M059J (cell line): ENCODE measurements at places on chromosomes 6 and 20. TPM values are rescaled to one million over a fixed set of nuclear protein-coding genes. Genes with fewer than 3 reads are reported as not detected.

DNA sequence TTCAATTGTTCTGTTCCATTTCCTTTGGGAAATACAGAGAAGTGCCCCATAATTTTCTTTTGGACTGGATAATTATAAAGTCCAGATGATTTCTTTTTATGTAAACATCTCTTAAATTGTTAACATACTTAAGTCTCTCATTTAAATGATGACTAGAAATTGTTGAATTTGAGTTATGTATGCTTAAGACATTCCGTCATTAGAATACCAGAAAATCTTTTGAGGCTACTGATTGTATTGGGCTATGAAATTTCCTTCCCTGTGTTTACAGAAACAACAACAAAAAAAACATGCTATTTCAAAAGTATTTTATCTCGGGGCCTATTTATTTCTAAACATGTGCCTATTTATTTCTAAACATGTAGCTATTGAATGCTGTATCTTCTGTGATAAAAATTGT lies 125.4 kb downstream of the SH3BGRL2 start:
- no peak for DNase-seq

- DNase-seq, result no peak
Observed at GRCh38 chr20:378961-379336, 1.6 kb upstream of the TRIB3 start.

Gene XPO5
- 28.9 and 42.2 TPM in 2 replicates for total RNA-seq

GRCh38 chr6:112979830-112980229 lies 632.7 kb downstream of the RFPL4B start:
- DNase-seq, result peak; percentile 94

DNA sequence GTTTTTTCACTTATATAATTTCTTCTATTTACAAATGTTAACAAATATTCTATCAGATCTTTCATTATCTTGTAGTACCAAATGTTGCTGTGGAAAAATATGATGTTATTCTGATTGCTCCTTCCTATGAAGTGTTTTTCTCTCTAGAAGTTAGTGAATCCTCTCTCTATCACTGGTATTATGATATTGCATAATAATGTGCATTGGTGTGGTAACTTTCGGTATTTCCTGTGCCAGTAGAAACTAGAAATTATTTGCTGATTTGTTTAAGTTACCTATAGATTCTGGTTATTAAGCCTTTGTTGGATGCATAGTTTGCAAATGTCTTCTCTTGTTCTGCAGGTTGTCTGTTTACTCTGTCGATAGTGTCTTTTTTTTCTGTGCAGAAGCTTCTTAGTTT lies 342.5 kb downstream of the CENPW start:
- no peak for DNase-seq

GRCh38 chr6:13074415-13075140 lies 253.8 kb downstream of the TBC1D7 start:
- no peak for DNase-seq

GRCh38 chr6:10692965-10693538 lies 1.4 kb downstream of the C6orf52 start:
- DNase-seq, result no peak

- peak; percentile 87 for DNase-seq
Observed at GRCh38 chr6:44925100-44925739, 402.9 kb upstream of the RUNX2 start.

GRCh38 chr20:62066983-62067433 lies 1.3 kb upstream of the TAF4 start:
- DNase-seq, result no peak

- peak; percentile 30 for DNase-seq
Observed at GRCh38 chr6:157060440-157060952, 262.8 kb downstream of the TMEM242 start.

- peak; percentile 9 for DNase-seq
Observed at GRCh38 chr6:50062051-50062450, 12.3 kb upstream of the DEFB112 start.

Gene UBD
- 0.17 TPM in 1 of 2 replicates, not detected in the other for total RNA-seq

DNA sequence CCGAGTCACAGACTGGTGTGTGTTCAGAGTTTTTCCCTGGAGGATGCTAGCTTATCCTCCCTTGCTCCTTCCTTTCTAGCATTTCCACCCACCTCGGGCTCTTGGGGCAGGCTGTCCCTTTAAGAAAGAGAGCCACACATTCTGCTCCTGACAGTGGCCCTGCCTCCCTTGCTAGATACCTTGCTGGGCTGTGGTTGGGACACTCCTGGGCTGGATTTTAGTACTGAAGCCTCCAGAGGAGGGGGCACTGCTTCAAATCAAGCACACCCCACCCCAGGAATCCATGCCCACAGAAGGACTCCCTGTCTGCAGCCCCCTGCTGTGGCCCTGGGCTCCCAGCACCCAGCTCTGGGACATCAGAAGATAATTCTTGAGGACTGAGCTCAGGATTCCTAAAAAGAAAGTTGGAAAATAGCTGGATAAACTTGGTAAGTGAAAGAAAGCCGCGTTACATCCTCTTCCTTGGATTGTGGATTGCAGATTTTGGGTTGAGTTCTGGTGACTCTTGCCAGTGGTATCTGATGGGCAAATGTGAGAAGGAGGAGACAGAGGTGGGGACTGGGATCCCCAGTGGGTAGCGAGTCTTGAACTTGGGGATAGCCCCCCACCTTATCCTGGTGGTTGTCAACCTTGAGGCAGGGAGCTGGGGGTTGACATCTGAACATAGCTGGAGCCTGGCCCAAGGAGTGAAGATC lies 29.0 kb downstream of the DAAM2 start:
- DNase-seq, result no peak

GRCh38 chr6:122063076-122063475 lies 336.4 kb upstream of the HSF2 start:
- no peak for DNase-seq

GRCh38 chr6:18166312-18167036 lies 11.3 kb downstream of the KDM1B start:
- DNase-seq, result no peak

GRCh38 chr6:81697559-81697958 lies 54.9 kb downstream of the TENT5A start:
- peak; percentile 92 for DNase-seq

Gene SYCP2L
- total RNA-seq, result not detected in 2 replicates

- no peak for DNase-seq
Observed at GRCh38 chr6:46792635-46793034, 554 bp upstream of the MEP1A start.

Gene BHLHE23
- not detected in 2 replicates for total RNA-seq

- peak; percentile 76 for DNase-seq
Observed at GRCh38 chr6:28353981-28354676, 4.4 kb downstream of the ZKSCAN3 start.

GRCh38 chr6:169224185-169224695 lies 29.4 kb downstream of the THBS2 start:
- DNase-seq, result peak; percentile 57

Gene FAM209B
- not detected in 2 replicates for total RNA-seq

Gene IPCEF1
- 0.32 and 1.6 TPM in 2 replicates for total RNA-seq

GRCh38 chr6:4434655-4435054 lies 299.3 kb upstream of the ECI2 start:
- no peak for DNase-seq

GRCh38 chr20:4026093-4026601 lies 10.8 kb upstream of the RNF24 start:
- DNase-seq, result peak; percentile 76

DNA sequence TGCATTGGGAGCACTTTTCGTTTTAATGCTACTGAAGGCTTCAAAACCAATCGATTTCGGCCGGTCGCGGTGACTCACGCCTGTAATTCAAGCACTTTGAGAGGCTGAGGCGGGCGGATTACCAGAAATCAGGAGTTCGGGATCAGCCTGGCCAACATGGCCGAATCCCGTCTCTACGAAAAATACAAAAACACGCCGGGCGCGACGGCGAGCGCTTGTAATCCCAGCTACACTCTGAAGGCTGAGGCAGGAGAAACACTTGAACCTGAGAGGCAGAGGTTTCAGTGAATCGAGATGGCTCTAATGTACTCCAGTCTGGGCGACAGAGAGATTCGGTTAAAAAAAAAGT lies 58.4 kb downstream of the TRIM38 start:
- peak; percentile 84 for DNase-seq

Gene TCP11
- total RNA-seq, result not detected in 2 replicates

- peak; percentile 51 for DNase-seq
Observed at GRCh38 chr6:57252975-57253374, 30.9 kb upstream of the RAB23 start.

- DNase-seq, result no peak
Observed at GRCh38 chr20:59912609-59913008, 20.8 kb downstream of the SYCP2 start.

- DNase-seq, result no peak
Observed at GRCh38 chr6:6474170-6474920, 114.2 kb upstream of the LY86 start.

Gene PLA2G7
- total RNA-seq, result 0.20 and 0.57 TPM in 2 replicates

GRCh38 chr6:38234141-38234540 lies 405.6 kb downstream of the BTBD9 start:
- DNase-seq, result no peak

DNA sequence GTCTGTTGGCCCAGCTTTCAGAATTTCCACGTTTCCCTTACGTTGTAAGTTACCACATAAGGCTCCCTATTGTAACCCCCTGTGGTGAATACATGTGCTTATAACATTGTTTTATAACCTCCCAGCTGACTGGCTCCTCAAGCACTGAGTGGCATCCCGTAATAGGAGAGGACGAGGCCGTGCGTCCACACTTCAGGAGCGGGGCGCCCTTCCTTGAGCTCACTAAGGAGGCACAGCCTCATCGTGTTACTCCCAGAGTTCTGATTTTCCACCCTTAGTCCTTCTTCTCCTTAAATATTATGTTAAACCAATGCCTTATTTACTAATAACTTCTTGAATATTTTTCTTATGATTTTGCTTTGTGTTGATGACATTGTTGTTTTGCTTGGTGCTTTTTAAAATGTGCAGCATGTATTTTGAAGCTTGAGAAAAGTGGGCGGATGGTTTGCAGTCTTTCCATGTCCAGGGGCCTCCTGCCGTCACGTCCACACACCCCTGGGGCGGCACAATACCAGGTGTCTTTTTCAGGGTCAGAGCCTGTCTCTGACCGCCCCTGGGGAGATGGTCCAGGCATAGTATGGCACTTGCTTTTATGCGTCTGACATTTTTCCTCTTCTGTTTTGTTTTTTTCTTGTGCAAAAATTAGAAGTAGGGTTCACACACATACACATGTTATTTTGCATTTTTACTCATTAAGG lies 181.8 kb downstream of the DLL1 start:
- no peak for DNase-seq

DNA sequence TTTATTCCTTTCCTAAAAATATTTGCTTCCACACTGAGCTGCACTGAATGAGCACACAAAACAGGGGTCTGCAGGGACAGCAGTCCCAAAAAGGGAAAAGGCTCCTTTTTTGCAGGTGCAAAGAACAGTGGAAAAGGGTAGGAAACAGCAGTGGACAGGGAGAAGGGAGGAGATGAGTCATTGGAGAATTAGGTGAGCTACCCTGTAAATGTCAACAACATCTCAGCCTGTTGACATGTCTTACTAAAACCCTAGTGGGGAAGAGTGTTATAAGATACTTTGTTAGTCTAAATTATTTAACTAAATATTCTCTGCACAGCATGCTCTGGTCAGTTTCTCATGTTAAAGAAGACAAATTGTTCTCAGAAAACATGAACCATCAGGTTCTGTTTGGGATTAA lies 151.5 kb upstream of the FBXL4 start:
- no peak for DNase-seq

Gene PGC
- total RNA-seq, result not detected in 2 replicates

GRCh38 chr20:17941087-17941825 lies 27.3 kb downstream of the SNX5 start:
- DNase-seq, result no peak

- DNase-seq, result peak; percentile 76
Observed at GRCh38 chr20:6976106-6976900, 208.8 kb downstream of the BMP2 start.

Gene CAP2
- total RNA-seq, result 39.9 and 44.1 TPM in 2 replicates

GRCh38 chr6:16624636-16625290 lies 136.5 kb downstream of the ATXN1 start:
- DNase-seq, result peak; percentile 78

Gene SIRPG
- total RNA-seq, result 0.89 TPM in 1 of 2 replicates, not detected in the other

- DNase-seq, result no peak
Observed at GRCh38 chr6:163782436-163783003, 368.0 kb downstream of the QKI start.

DNA sequence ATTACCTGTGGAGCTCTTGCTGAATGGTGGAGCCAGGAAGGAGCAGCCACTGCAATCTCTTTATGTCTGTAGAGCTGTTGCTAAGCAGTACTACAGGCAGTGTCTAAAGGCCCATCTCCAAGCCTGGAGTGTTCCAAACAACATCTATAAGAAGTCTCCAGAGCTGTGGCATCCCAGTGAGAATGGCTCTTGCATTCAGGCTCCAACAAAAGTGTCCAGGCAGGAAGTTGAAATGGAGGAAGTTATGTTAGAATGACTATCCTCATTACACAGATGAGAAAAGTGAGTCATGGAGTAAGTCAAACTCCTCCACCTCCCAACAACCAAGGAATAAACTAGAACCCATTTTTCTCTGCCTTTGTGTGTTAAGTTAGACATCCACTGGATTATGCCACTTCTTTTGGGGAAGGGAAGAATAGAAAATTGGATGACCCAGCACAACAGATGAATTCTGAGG lies 288.5 kb upstream of the STXBP5 start:
- DNase-seq, result peak; percentile 79
